HepG2 (cell line): ENCODE measurements at places on chromosomes 2 and 18. TPM values are rescaled to one million over a fixed set of nuclear protein-coding genes. Genes with fewer than 3 reads are reported as not detected.

Gene GPC1
- total RNA-seq: 2.1 and 5.5 TPM in 2 replicates

Gene ADNP2
- total RNA-seq: 25.5 and 28.6 TPM in 2 replicates

Gene EVX2
- not detected in 2 replicates for total RNA-seq

Gene MYCN
- not detected in 2 replicates for total RNA-seq

Gene MAL
- not detected in 2 replicates for total RNA-seq

Gene MAP3K19
- total RNA-seq: not detected in 2 replicates

Gene LYG1
- 0.49 and 1.00 TPM in 2 replicates for total RNA-seq

Gene ZCCHC2
- 76.1 and 76.5 TPM in 2 replicates for total RNA-seq

Gene CXCR1
- total RNA-seq: not detected in 2 replicates

- DNase-seq: no peak
These were observed 112.2 kb downstream of the GALNT3 start for GRCh38 chr2:165681841-165682240.

GRCh38 chr2:32773448-32773808 lies 145.6 kb downstream of the TTC27 start:
- DNase-seq: no peak

- DNase-seq: no peak
These were observed 24.4 kb upstream of the DTNB start for GRCh38 chr2:25697559-25698341.

DNA sequence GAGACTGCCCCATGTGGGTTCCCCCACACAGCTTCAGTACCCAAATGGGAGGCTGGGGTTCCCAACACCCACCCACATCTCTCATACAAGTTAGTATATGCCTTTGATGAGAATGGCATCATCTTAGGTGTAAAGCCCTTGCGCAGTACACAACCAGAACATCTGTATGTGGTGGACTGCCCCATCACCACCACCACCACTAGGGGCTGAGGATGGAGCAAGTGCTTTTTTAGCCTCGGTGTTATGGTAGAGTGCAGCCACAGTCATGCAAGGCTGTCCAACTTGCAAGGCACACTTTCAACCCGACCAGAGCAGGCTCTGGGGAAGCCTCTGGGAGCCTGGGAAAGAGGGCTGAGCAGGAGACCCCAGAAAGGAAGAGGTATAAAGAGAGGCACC lies 241.2 kb downstream of the TFCP2L1 start:
- no peak for DNase-seq

- peak; percentile 53 for DNase-seq
These were observed 110.9 kb downstream of the STK39 start for GRCh38 chr2:168136392-168136977.

- no peak for DNase-seq
These were observed 80.6 kb downstream of the ADCYAP1 start for GRCh38 chr18:985212-985661.
